ENCODE measurements at places on chromosomes 2 and 18.

DNA sequence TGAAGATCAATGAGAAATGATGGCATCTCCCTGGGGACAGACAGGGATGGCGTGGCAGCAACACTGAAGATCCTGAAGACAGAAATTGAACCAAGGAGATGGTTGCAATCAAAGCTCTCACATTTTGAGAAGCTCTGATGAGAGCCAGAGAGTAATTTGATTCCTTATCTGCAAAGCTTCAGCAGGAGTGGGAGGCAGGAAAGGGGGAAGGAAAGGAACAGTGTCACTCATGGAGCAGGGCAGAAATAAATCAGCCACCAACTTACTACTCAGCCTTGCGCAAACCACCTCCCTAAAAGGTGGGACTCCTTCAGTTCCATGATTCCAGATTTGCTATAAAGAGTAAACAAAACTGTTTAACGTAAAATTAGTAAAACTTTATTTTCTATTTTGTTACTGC, 119.2 kb downstream of the CACNB4 start:
- DNase-seq, result no peak

GRCh38 chr2:25160376-25160775, 8.0 kb downstream of the POMC start:
- DNase-seq, result no peak

DNA sequence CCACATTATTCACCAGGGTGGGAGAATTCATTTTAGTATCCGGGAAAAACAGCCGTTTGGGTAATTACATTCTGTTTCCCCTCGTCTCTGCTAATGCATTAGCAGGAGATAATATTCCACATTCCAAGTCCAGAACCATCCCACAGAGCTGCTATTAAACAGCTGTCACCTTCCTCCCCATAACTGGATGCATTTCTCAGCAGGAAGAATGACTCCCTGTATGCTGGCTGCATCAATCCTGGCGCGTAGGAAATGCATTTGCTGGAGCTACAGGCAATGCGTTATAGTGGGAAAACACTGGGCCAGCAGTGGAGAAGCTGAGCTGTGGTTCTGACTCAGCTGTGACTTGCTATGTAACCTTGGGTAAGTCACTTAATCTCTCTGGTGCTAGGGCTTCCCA, 246.0 kb downstream of the CLIP4 start:
- DNase-seq, result no peak

GRCh38 chr2:137828624-137829023, 135.6 kb upstream of the HNMT start:
- no peak for DNase-seq

DNA sequence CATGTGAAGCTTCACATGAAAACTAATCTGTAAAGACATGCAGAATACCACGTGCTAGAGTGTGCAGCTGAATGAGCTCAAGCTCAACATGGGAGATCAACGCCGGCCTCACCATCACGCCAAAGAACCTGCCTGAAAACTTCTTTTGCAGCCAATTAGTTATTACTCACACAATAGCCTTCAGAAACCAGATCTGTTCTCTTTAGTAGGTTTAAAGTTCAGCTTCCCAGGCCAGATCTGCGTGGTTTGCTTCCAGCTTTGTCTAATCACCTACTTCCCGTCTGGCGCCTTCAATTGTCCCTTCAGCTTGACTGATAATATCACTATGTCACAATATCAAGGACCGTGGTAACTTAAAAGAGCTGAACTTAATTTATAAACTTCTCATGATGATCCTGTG, 68.0 kb upstream of the ZNF236 start:
- no peak for DNase-seq

DNA sequence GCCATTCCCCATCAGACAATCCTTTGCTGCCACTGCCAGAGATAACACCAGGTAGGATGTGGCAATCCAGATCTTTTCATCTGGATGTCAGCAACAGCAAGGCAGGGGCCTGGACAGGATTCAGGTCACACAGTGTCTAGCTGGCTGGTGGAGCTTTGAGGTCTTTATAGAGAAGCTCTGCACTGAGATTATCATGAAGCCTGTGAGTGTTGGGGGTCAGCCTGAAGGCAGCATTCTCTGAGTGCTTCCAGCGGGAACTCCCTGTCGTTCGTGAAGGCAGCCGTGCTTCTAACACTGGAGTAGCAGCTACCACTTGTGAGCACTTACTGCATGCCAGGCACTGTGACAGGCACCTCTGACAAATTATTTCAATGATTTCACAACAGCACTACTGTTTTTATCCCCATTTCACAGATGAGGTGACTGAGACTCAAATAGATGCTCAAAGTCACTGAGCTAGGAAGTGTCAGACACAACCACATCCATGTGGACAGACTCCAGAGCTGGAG, 85.7 kb downstream of the SEMA4F start:
- DNase-seq, result no peak

- no peak for DNase-seq
Measured at GRCh38 chr2:15010346-15010745, 377.8 kb downstream of the LRATD1 start.
